ENCODE measurements at places on chromosomes 2 and 18. TPM values are rescaled to one million over a fixed set of nuclear protein-coding genes. Genes with fewer than 3 reads are reported as not detected.
A peak's percentile ranks its signal among the peaks of the same experiment; 100 is the strongest.

The COL4A3 gene
- not detected for total RNA-seq

The REG3G gene
- not detected for total RNA-seq

The SKOR2 gene
- total RNA-seq, result 0.21 TPM

The ADD2 gene
- 31.5 TPM for total RNA-seq

The KCNE4 gene
- not detected for total RNA-seq

The DQX1 gene
- total RNA-seq, result 0.40 TPM

The OTOF gene
- 2.3 TPM for total RNA-seq

The MEP1B gene
- not detected for total RNA-seq

The UGT1A10 gene
- not detected for total RNA-seq

GRCh38 chr2:101480764-101481163 is 5.9 kb upstream of the RFX8 start:
- no peak for DNase-seq
- no peaks in the 10 kb centered on the region for H3K36me3 ChIP-seq
- H3K4me3 ChIP-seq, result no peak overlapping the region

GRCh38 chr2:119429225-119429981 is 2.3 kb upstream of the TMEM37 start:
- H3K36me3 ChIP-seq, result no peaks in the 10 kb centered on the region
- DNase-seq, result no peak
- H3K4me1 ChIP-seq, result peaks cover 6% of the 10 kb centered on the region
- H3K27me3 ChIP-seq, result peaks cover 65% of the 10 kb centered on the region
- no peak overlapping the region for H3K27ac ChIP-seq

DNA sequence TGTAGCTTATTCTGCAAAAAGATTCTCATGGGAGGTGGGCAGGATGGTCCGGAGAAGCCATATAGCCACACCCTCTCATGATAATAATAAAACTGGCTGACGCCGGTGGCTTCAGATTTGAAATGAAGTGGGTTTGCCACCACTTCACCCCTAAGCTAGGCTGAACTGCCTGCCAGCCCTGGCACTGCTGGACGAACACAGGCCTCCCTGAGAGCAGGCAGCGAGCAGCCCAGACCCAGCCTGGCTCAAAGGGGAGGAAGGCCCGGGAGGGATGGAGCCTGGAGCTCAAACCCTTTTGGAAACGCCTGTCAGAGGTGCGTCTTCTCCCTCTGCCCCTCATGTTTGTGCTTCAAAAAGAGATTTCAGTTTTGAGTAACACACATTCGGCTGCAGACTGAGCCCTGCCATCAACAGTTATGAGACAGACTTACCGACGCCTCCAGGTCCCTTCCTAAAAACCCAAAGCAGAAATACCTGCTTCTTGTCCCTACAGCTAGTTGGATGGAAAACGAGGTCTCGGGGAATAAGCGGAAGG is 71.1 kb upstream of the HPCAL1 start:
- no peak for DNase-seq
- no peaks in the 10 kb centered on the region for H3K27me3 ChIP-seq
- H3K36me3 ChIP-seq, result no peaks in the 10 kb centered on the region

- H3K4me1 ChIP-seq, result no peaks in the 10 kb centered on the region
- H3K27ac ChIP-seq, result no peak overlapping the region
- no peaks in the 10 kb centered on the region for H3K27me3 ChIP-seq
- DNase-seq, result no peak
- H3K4me3 ChIP-seq, result no peak overlapping the region
- no peaks in the 10 kb centered on the region for H3K36me3 ChIP-seq
Measured at GRCh38 chr2:18971628-18972027, 382.3 kb upstream of the NT5C1B start.

- H3K27me3 ChIP-seq, result no peaks in the 10 kb centered on the region
- no peak for DNase-seq
- H3K27ac ChIP-seq, result peak overlapping the region; percentile 25
- no peak overlapping the region for H3K4me3 ChIP-seq
- H3K36me3 ChIP-seq, result peaks cover 50% of the 10 kb centered on the region
Measured at GRCh38 chr2:135954020-135954601, 31.3 kb downstream of the DARS1 start.

DNA sequence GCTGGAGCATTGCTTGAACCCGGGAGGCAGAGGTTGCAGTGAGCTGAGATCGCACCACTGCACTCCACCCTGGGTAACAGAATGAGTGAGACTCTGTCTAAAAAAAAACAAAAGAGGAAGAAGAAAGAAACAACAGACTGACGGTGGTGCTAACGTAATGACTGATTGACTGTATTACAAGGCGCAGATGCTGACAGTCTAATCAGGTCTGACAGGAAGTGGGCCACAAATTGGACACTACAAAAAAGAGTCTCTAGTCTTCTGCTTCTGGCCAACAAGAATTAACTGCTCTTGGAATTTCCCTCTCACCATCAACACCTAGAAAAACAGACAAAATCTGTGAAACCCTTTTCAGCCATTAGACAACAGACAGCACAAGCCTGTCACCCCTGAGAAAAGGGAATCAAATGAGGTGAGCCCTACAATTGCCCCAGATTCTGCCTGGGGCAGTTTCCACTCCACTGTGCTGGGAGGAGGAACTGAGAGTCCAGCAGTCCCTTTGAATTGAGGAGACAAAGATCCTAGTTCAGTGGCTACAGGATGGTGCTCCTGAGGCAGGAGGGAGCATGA is 43.3 kb downstream of the SNED1 start:
- H3K4me3 ChIP-seq, result no peak overlapping the region
- H3K36me3 ChIP-seq, result no peaks in the 10 kb centered on the region
- DNase-seq, result no peak
- no peak overlapping the region for H3K27ac ChIP-seq
- peaks cover 9% of the 10 kb centered on the region for H3K4me1 ChIP-seq

GRCh38 chr2:173555833-173556232 is 201.2 kb downstream of the CDCA7 start:
- no peak overlapping the region for H3K27ac ChIP-seq
- H3K36me3 ChIP-seq, result no peaks in the 10 kb centered on the region
- H3K4me3 ChIP-seq, result no peak overlapping the region
- H3K27me3 ChIP-seq, result peaks cover 22% of the 10 kb centered on the region
- peaks cover 5% of the 10 kb centered on the region for H3K4me1 ChIP-seq

GRCh38 chr2:208253600-208254117 is 1.2 kb downstream of the IDH1 start:
- H3K36me3 ChIP-seq, result peaks cover 27% of the 10 kb centered on the region
- H3K27me3 ChIP-seq, result no peaks in the 10 kb centered on the region
- H3K4me1 ChIP-seq, result peaks cover 18% of the 10 kb centered on the region
- DNase-seq, result no peak
- H3K27ac ChIP-seq, result peak overlapping the region; percentile 69
- peak overlapping the region; percentile 85 for H3K4me3 ChIP-seq

DNA sequence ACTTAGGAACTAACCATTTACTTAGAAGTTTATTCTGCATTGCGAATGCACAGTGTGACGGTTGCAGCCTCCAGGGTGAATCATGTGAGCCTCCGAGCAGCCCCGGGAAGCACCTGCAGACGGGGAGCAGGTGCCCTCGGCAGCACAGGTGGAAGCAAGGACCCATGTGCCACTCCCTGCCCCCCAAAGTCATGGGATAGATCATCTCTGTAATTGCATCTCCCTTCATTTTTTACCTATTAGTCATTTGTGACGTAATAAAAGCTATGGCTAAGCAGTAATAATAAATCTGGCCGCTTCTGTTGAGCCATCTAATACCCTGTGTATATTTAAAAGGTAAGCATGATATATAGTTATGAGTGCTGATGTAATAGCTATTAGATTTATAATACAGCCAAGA is 97.2 kb downstream of the PTGR3 start:
- no peaks in the 10 kb centered on the region for H3K36me3 ChIP-seq
- DNase-seq, result no peak
- no peak overlapping the region for H3K27ac ChIP-seq

- H3K27me3 ChIP-seq, result no peaks in the 10 kb centered on the region
- no peaks in the 10 kb centered on the region for H3K4me1 ChIP-seq
- no peak overlapping the region for H3K4me3 ChIP-seq
Measured at GRCh38 chr2:41779888-41780287, 267.9 kb upstream of the PKDCC start.

DNA sequence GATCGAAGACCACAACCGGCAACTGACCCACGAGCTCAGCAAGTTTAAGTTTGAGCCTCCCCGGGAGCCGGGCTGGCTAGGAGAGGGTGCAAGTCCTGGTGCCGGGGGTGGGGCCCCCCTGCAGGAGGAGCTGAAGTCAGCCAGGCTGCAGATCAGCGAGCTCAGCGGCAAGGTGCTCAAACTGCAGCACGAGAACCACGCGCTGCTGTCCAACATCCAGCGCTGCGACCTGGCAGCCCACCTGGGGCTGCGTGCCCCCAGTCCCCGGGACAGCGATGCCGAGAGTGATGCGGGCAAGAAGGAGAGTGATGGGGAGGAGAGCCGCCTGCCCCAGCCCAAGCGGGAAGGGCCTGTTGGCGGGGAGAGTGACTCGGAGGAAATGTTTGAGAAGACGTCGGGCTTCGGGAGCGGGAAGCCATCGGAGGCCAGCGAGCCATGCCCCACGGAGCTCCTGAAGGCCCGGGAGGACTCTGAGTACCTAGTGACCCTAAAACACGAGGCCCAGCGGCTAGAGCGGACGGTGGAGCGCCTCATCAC is 78.7 kb downstream of the MTCL1 start:
- DNase-seq, result no peak
- no peak overlapping the region for H3K4me3 ChIP-seq
- H3K27me3 ChIP-seq, result peaks cover 6% of the 10 kb centered on the region
- no peaks in the 10 kb centered on the region for H3K36me3 ChIP-seq

GRCh38 chr2:185638771-185639170 is 99.8 kb upstream of the FSIP2 start:
- H3K4me3 ChIP-seq, result no peak overlapping the region
- no peak for DNase-seq
- H3K36me3 ChIP-seq, result no peaks in the 10 kb centered on the region
- H3K27me3 ChIP-seq, result no peaks in the 10 kb centered on the region
- H3K27ac ChIP-seq, result no peak overlapping the region

- H3K4me1 ChIP-seq, result no peaks in the 10 kb centered on the region
- H3K36me3 ChIP-seq, result no peaks in the 10 kb centered on the region
- H3K27ac ChIP-seq, result no peak overlapping the region
- DNase-seq, result no peak
Measured at GRCh38 chr2:64792300-64792699, 138.6 kb upstream of the SERTAD2 start.

- no peak overlapping the region for H3K4me3 ChIP-seq
- no peak for DNase-seq
- H3K4me1 ChIP-seq, result no peaks in the 10 kb centered on the region
- H3K27ac ChIP-seq, result no peak overlapping the region
- H3K27me3 ChIP-seq, result peaks cover 13% of the 10 kb centered on the region
- H3K36me3 ChIP-seq, result no peaks in the 10 kb centered on the region
Measured at GRCh38 chr2:175442441-175442840, 260.9 kb upstream of the ATP5MC3 start.

- DNase-seq, result no peak
- no peak overlapping the region for H3K4me3 ChIP-seq
- H3K27ac ChIP-seq, result no peak overlapping the region
- H3K36me3 ChIP-seq, result no peaks in the 10 kb centered on the region
Measured at GRCh38 chr2:48715042-48715899, 40.3 kb downstream of the LHCGR start.

- peaks cover 11% of the 10 kb centered on the region for H3K4me1 ChIP-seq
- H3K4me3 ChIP-seq, result no peak overlapping the region
- DNase-seq, result no peak
- no peaks in the 10 kb centered on the region for H3K36me3 ChIP-seq
- H3K27me3 ChIP-seq, result peaks cover 2% of the 10 kb centered on the region
Measured at GRCh38 chr2:60353863-60354262, 199.6 kb downstream of the BCL11A start.

DNA sequence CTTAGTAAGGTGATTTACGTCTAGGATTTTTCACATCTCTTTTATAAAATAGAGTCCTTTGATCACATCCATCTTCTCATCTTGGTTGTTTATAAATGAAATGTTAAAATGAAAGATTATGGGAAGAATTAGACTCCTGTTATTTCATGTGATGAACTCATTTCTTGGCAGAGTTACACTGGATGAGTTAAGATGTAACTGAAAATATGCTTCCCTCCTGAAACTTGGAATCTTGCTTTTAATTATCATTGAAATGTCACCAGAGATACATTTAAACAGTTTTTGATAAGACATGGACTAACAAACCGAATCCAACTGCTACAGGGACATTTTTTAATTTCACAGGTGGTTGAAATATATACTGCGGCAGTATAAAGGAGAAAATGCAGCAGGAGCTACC is 274.0 kb downstream of the DLGAP1 start:
- H3K27me3 ChIP-seq, result no peaks in the 10 kb centered on the region
- H3K4me1 ChIP-seq, result no peaks in the 10 kb centered on the region
- H3K4me3 ChIP-seq, result no peak overlapping the region
- DNase-seq, result no peak
- no peak overlapping the region for H3K27ac ChIP-seq

DNA sequence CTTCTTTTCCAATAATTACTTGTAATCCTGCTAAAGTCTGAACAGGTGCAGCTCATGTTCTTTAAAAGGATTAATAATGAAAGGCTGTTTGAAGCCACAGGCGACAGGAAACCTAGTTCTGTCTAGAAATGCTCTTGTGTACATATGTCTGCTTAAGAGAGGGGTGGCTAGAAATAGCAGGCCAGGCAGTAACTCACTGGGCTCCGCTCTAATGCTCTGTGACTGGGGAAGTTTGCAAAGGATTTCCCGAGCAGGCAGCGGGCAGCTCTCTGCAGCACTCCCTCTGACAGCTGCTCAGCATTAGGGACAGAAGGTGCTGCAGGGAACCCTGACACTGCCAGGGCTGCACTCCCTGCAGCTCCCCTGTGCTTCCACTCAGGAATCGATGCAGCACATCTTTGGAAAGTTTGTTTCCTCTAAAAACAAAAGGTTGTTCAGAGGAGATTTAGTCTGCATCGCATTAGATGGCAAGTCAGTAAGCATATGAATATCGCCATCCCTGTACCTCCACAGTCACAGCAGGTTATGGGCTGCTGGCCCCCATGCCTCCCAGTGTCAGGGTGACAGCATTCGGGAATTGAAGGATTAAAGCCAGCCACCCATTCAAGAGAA is 33.1 kb upstream of the TTC39C start:
- H3K27me3 ChIP-seq, result peaks cover 4% of the 10 kb centered on the region
- H3K4me3 ChIP-seq, result no peak overlapping the region
- H3K36me3 ChIP-seq, result peaks cover 2% of the 10 kb centered on the region
- peaks cover 29% of the 10 kb centered on the region for H3K4me1 ChIP-seq
- no peak for DNase-seq

GRCh38 chr2:221571025-221571550 is 1.0 kb downstream of the EPHA4 start:
- peaks cover 27% of the 10 kb centered on the region for H3K27me3 ChIP-seq
- peaks cover 44% of the 10 kb centered on the region for H3K4me1 ChIP-seq
- DNase-seq, result peak; percentile 59
- H3K27ac ChIP-seq, result peak overlapping the region; percentile 76
- H3K36me3 ChIP-seq, result peaks cover 2% of the 10 kb centered on the region
- peak overlapping the region; percentile 79 for H3K4me3 ChIP-seq

DNA sequence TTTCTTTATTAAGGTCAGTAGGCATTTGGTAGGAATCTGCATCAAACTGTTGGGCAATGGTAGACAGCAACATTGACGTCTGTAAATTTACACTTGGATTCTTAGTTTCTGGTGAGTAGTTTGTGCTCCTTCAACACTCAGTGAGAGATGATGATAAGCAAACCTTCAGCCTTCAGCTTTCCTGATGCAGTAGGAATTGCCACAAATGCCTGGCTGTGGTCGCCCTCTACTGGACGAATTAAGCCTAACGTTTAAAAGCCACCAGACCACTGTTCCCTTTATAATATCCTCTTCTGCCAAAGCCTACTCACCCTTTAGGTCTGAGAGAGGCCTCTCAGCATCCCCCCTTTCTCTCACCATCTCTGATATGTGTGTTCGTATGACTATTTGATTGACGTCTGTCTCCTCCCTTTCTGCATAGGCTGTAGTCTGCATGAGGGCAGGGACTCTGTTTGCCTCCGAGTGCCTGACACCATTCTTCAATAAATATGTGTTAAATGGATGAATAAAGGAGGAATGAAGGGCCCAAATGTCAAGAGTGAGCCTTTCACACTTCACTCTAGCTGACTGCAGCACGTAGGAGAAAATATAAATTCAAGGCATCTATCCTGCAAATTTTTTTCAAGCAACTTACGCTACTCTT is 47.0 kb upstream of the PLEKHM3 start:
- no peaks in the 10 kb centered on the region for H3K36me3 ChIP-seq
- H3K4me3 ChIP-seq, result no peak overlapping the region
- peak; percentile 71 for DNase-seq
- peaks cover 2% of the 10 kb centered on the region for H3K27me3 ChIP-seq
